ENCODE measurements at places on chromosomes 3 and 15.

- no peak for DNase-seq
Observed at GRCh38 chr15:62605282-62605681, 437.3 kb upstream of the TPM1 start.

DNA sequence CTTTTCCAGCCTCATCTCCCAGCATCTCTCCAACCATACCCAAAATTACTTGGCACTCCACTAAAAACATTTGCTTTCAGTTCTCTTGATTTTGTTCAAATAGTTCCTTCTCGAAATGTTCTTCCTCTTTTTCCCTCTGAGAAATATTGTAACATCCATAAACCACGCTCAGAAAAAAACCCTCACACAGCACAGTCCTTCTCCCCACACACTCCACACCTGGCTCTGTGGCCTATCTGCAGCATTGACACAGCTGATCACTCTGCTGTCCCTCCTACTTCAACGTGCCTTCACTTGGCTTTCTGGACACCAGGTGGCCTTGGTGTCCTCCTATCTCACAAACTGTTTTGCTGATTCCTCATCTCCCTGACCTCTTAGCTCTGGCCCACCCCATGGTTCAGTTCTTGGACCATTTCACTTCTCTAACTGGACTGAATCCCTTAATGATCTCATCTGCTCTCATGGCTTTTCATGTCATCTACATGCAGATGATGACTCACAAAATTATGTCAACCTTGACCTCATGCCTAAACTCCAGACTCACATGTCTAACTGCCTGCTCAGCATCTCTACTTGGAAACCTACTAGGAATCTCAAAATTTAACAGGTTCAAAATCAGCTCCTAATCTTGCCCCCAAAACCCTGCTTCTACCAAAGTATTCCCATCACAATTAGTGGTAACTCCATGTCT lies 93.3 kb downstream of the TRIM42 start:
- no peak for DNase-seq

- no peak for DNase-seq
Observed at GRCh38 chr3:170709046-170709445, 123.2 kb upstream of the SLC7A14 start.

DNA sequence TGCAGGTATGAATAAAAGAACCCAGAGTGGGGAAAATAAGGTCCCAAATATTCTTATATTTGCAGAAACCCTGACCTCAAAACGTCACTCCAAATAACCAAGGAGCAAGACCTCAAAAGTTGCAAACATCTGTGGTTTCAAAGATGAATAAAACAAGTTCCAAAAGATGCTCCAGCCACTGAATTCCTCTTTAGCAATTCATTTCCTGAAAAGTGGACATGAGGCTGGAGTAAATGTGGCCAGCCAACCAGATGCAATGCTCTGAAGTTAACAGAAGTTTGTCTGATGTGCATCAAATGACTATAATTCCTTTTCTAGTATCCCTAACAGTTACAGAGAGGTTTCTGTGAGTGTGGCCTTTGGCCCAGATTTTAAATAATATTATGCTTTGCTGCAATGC lies 71.2 kb upstream of the WNT5A start:
- DNase-seq = no peak

- no peak for DNase-seq
Observed at GRCh38 chr3:98567666-98568270, 25.6 kb downstream of the CPOX start.

GRCh38 chr15:83922649-83923294 lies 268.8 kb downstream of the ADAMTSL3 start:
- DNase-seq = no peak

DNA sequence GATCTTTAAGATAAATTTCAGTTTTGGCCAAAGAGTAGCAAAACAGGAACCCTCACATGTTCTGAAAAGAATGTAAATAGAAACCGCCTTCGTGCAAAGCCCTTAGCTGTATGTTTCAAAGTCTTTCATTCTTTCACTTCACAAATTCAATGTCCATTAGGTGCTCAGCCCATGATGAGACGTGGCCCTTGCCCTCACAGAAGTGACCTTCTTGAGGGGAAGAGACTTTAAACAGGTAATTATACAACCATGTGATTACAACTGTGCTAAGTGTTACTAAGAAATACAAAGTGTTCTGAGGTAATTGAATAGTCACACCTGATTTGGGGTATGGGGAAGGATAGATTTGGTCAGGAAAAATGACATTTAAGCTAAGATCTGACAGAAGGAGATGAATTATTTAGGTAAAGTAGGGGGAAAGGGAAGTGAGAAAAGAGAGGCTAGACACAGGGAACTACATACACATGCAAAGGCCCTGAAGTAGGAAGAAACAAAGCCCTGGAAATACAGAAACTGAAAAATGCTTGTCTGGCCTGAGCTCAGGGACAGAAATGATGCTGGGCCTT lies 19.6 kb downstream of the HSPBAP1 start:
- DNase-seq = no peak

- DNase-seq = no peak
Observed at GRCh38 chr15:57398336-57398735, 22.0 kb downstream of the CGNL1 start.

DNA sequence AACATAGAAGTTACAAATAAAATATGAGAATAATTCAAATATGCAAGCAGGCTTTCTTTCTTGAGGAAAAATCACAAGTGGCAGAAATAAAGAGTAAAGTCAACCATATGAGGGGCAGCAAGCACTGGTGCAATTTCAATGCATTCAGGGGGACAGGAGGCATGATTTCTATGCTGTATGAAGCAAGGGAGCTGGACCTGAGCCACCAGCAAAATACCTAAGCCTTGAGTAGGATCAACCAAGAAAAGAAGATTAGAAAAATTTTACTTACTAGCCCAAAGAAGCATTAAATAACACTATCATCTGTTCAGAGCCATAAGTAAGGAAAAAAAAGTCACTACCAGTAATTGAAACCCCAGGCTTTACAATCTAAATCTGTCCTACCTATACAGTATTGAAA lies 6.3 kb downstream of the ADGRG7 start:
- no peak for DNase-seq

GRCh38 chr3:49244581-49245205 lies 32.3 kb downstream of the C3orf62 start:
- no peak for DNase-seq

DNA sequence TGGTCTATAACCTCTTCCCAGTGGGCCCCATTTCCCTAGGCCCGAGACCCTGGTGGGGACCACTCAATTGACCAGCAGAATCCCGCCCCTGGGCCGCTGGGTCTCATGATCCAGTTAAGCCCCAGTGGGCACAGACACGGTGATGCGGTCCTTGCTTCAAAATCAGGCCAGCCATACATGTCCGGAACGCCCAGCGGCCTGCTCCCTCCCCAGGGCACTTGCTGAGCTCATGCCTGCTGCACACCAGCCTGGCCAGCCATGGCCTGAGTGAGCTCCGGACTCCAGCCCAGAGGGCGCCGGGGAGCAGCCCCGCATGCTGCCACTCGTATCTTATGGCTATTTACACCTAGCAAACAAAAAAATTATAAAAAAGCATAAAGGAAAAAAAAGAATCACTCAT lies 34.4 kb upstream of the IQSEC1 start:
- DNase-seq = no peak

- no peak for DNase-seq
Observed at GRCh38 chr3:56453011-56453410, 15.3 kb downstream of the ERC2 start.

DNA sequence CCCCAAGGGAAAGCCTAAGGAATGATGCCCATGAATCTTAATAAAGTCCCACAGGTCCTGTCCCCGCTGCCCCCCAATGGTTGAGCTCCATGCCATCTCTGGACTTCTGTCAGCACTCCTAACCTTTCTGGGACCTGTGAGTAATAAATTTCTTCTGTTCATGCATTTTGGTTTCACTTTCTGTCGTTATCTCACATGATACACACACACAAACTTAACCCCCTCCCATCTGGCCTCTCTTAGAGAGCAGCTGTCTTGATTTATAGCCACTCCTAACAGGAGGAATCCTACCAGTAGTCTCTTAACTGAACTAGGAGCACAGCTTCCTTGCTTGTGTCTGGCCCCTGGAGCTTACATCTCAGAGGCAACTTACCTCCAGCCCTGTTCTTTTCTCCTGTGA lies 82.7 kb upstream of the SELENOK start:
- DNase-seq = no peak

DNA sequence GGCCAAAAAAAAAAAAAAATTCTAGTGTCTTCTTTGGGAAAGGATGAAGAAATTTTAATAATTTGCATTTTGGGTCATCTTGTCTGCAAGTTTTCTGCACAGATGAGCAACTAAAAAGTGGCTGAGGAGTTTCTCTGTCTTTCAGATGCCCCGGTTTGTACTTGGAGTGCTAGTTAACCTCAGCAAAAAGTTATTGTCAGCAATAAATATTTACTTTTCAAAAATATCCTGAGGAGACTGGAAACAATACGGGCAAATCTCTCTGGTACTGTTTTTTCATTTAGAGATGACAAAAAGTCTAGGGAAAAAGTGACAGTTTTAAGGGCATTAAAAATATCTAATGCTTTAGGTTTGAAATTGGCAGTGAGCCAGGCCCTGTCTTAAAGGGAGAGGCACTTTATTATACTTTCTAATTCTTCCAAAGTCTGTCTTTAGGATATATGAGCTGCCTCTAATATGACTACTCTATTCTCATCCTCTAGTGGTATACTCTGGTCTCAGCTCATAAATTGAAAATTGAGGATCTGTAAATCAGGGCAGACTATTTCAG lies 436.0 kb upstream of the NR2F2 start:
- no peak for DNase-seq

DNA sequence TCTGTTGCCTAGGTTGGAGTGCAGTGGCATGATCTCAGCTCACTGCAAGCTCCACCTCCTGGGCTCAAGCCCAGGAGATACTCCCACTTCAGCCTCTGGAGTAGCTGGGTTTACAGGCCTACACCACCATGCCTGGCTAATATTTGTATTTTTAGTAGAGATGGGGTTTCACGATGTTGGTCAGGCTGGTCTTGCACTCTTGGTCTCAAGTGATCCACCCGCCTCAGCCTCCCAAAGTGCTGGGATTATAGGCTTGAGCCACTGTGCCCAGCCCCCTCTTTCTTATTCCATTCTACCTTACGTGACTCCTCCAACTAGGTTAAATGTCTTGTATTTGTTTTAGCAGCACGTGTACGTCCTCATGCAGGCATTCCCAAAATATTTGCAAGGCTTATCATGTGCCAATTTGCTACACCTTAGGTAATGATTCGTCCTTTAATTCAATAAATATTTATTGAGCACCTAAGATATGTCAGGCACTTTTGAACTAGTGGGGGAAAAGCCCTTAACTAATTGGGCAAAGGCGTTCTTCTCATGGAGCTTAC lies 14.9 kb upstream of the MAGI1 start:
- DNase-seq = no peak

DNA sequence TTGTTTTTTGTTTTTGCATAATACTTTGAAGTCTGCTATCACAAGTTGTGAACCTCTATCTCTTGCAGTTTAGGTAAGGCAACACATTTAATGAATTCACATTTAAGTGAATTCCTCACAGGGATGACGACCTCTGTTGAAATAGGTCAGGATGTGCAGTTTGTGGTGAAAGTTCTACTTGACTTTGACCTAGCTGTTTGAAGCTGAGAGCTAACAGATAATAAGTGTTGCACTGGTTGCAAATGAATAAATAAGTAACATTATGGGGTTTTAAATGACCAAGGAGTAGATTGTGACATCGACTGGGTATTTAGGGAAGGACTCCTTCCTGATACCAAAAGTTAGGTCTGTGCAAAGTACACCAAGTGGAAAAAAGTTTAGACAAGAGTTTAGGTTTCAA lies 23.9 kb downstream of the NIT2 start:
- DNase-seq = no peak

DNA sequence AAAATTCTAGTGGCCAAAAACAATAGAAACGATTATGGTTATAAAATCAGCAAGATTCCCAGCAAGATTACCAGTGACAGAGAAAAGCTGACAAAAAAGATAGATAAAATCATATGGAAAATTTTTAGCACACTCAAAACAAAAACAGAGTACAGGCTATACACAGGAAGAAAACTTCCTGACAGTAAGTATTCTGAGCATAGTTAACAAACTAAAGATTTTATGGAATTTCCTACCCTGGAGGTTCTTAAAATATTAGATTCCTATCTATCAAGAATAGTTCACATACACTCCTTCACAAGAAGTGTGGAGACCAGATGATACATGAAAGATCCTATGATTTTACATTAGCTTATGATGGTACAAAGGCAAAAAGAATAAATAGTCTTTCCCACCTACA lies 50.8 kb downstream of the ZNF148 start:
- DNase-seq = no peak

DNA sequence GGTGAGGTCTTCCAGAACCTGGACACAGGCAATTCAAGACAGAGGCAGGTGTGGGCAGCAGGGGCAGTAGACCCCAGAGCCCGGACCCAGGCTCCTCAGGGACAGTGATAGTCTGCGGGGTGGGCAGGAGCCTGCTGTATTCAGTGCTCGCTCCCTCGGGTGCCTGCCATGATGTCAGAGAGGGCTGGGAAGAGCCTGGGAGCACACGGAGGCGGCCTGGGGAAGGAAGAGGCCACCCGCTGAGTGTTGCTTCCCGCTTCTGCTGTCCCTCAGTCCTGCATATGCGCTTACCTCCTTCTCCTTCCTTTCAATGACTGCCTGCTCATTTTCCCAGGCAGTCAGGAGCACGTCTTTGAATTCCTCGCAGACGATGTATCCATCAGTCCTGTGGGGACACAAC lies 22.8 kb downstream of the TMEM43 start:
- no peak for DNase-seq

DNA sequence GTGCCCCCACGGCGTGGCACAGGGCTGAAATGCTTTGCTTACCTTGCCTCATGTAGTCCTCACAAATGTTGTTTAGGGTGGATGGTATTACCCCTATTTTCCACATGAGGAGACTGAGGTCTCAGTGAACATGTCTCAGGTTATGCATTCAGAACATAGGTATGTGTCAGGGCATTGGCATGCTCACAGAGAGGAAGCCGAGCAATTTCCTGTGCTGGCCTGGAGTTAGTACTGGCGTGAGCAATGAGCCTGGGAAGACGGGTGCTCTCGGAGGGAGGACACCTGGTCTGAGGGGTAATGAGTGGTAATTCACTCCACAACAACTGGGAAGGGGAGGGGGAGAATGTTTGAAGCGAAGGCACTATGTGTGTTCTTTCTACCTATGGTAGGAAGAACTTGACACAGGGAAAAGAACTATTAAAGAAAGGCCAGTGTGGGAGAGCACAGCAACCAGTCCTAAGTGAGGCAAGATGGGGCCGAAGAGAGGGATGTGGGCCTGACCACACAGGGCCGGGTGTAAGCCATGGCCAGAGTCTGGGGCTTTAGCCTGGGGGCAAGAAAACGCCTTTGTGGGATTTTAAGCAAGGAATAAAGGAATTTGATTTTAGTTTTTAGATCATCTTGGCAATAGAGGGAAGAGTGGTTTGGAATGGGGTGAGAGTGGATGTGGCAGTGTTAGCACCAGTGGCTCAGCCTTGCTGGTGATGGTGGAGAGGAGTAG lies 4.9 kb upstream of the FAM131A start:
- peak; percentile 88 for DNase-seq

DNA sequence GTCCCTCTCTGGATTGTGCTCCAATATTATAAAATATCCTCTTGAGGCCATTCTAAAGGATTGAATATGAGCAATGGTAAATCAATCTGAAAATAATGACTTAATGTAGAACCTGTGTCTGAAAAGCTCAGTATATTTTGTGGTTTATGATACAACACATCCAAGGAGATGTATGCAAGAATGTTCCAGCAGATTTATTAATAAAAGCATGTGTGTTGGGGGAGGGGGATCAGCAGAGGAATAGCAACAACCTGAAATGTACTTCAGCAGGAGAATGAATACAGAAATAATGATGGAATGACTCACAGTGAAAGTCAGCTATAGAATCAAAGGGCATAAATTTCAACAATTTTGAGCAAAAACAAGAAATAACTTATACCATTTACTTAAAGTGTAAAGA lies 56.7 kb upstream of the NUDT16 start:
- DNase-seq = no peak

- no peak for DNase-seq
Observed at GRCh38 chr15:93305306-93305705, 216.3 kb upstream of the RGMA start.

Data from Panc1 (cell line).